Activated CD4-positive, alpha-beta T cell treated with anti-CD3 and anti-CD28 coated beads, Interleukin-2, amount 10 ng/mL, durations not matched to agents 24 days and 14 days (primary cell): ENCODE measurements at places on chromosomes 12 and 14. TPM values are rescaled to one million over a fixed set of nuclear protein-coding genes. Genes with fewer than 3 reads are reported as not detected.

The TSPAN8 gene
- not detected in 2 replicates for total RNA-seq

The PMCH gene
- total RNA-seq, result 6.3 and 8.4 TPM in 2 replicates

The CELA1 gene
- total RNA-seq, result not detected in 2 replicates

The FOXN4 gene
- total RNA-seq, result not detected in 2 replicates

DNA sequence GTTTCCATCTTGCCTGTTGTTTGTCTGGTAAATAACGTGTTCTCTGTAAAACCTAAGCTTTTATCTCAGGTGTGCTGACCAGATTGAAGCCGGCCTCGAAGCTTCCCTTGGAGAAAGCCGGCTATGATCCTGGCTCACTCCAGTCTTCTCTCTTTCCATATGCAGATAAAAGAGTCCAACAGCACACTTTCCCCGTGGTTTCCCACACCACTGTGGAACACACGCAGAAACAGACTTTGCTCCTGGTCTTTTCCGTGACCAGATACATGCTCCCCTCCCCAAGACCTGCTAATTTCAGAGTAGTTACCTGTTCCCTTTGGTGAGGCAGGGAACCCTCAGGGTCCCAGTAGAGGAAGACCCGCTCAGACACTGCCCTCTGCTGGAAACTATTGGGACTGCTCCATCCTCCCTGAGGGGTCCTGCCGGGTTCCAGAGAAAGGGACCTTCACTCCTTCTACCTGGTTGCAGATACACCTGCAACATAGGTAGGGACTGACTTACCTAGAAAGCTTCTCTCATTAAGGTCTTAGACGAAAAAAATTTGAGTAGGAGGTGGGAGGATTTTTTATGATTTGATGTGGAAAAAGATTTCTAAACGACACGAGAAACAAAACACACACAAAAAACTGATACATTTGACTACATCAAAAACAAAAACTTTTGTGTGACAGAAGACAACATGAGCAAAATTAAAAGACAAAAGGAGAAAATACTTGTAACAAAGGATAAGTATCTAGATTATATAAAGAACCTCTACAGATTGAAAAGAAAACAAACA is 415.4 kb upstream of the CCDC196 start:
- no peaks in the 10 kb centered on the region for H3K36me3 ChIP-seq
- DNase-seq, result peak; percentile 92
- H3K27me3 ChIP-seq, result peaks cover 10% of the 10 kb centered on the region
- no peak overlapping the region for H3K4me3 ChIP-seq

DNA sequence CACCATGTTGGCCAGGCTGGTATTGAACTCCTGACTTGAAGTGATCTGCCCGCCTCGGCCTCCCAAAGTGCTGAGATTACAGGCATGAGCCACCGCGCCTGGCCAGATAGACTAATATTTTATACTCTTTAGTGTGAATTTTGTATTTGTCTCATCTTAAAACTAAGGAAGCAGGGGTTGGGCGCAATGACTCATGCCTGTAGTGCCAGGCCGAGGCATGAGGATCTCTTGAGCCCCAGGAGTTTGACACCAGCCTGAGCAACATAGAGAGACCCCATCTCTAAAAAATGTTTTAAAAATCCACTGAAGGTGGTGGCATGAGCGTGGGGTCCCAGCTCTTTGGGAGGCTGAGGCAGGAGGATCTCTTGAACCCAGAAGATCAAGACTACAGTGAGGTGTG is 9.0 kb downstream of the DYNC1H1 start:
- no peak overlapping the region for H3K27ac ChIP-seq
- H3K4me1 ChIP-seq, result peaks cover 20% of the 10 kb centered on the region
- H3K27me3 ChIP-seq, result no peaks in the 10 kb centered on the region
- DNase-seq, result no peak

DNA sequence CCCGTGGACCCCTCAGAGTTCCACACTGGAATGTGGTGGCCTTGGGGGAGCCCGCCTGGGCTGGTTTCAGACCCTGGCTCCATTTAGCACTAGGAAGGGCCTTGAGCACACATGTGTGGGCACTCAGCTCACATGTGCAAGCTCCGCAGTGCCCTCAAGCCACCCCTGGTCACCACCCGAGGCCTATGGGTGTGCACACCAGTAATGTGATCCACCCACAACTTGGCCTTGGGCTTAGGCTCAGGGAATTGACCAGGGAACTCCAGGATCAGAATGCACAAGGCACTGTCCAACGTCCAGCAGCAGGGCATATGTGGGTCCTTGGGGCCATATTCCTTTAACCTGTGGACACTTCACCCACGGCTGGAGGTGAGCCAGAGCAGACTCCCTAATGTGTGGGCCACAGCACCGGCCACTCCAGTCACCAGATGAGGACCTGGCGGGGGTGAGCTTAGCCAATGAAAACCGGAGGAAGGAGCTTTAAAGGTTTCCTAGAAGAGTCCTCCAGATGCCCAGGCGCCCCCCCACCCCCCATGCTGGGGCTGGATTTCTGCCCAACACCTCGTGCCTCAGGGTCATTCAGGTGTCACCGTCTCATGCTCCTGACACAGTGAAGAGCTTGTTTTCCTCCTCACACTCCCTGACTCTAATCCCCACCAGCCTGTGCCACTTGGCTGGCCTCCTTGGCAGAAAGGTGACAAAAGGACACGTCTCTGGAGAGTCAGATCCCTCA is 209.2 kb downstream of the ZFP36L1 start:
- no peaks in the 10 kb centered on the region for H3K4me1 ChIP-seq
- no peaks in the 10 kb centered on the region for H3K36me3 ChIP-seq
- no peak overlapping the region for H3K27ac ChIP-seq
- no peak for DNase-seq
- no peak overlapping the region for H3K4me3 ChIP-seq

DNA sequence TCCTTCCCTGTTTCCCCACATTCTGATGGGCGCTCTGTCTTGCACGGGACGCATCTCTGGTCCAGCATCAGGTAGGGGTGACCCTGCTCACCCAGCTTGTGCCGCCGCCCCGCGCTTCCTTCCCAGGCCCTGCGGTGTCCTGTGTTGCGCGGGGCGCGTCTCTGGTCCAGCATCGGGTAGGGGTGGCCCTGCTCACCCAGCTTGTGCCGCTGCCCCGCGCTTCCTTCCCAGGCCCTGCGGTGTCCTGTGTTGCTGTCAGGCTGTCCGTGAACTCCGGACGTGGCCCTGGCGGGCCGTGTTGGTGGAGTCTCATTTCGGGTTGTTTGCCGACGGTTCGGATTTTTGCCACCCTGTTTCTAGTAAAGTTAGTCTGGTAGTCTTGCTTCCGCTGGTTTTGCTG is 6.8 kb downstream of the FBRSL1 start:
- H3K4me3 ChIP-seq, result no peak overlapping the region
- H3K36me3 ChIP-seq, result peaks cover 4% of the 10 kb centered on the region
- DNase-seq, result no peak
- H3K27ac ChIP-seq, result no peak overlapping the region
- H3K4me1 ChIP-seq, result peaks cover 17% of the 10 kb centered on the region
- no peaks in the 10 kb centered on the region for H3K27me3 ChIP-seq

DNA sequence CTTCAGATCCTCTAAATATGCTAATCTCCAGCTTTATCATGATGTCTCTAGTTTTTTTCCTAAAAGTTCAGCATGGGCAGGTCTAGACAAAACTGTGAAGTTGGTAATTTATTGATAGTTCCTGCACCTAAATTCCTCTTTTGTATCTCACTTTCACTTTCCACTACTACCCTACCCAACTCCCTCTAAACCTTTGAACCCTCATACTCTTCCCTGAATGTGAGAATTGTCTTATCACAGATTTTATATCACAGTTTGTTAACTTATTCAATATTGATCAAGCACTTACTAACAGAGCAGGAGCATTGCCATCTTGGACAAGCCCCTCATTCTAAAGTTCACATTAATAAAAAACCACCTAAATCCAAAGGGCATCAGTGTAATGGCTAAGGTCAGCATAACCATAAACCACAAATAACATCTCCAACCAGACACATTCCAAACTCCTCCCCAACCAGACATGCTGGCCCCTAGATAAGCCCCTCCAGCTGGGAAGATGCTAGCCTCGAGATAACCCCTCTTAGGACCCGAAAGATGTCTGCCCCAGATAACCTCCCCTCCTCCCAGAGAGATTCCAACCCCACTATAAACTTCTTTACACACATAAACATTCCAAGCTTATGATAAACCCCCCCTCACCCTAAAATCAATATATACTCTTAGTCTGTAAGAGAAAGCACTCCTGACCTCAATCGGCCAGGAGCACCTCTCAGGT is 78.7 kb downstream of the FSCB start:
- H3K27me3 ChIP-seq, result no peaks in the 10 kb centered on the region
- no peak overlapping the region for H3K27ac ChIP-seq
- H3K36me3 ChIP-seq, result no peaks in the 10 kb centered on the region
- no peak overlapping the region for H3K4me3 ChIP-seq
- no peaks in the 10 kb centered on the region for H3K4me1 ChIP-seq

- DNase-seq, result peak; percentile 88
- peaks cover 38% of the 10 kb centered on the region for H3K4me1 ChIP-seq
- peaks cover 10% of the 10 kb centered on the region for H3K36me3 ChIP-seq
- H3K4me3 ChIP-seq, result no peak overlapping the region
- no peaks in the 10 kb centered on the region for H3K27me3 ChIP-seq
Observed at GRCh38 chr14:44961151-44961553, 595 bp downstream of the KLHL28 start.

GRCh38 chr12:87689196-87689595 is 340.0 kb downstream of the C12orf50 start:
- H3K27me3 ChIP-seq, result no peaks in the 10 kb centered on the region
- DNase-seq, result no peak
- no peaks in the 10 kb centered on the region for H3K4me1 ChIP-seq
- no peak overlapping the region for H3K4me3 ChIP-seq

DNA sequence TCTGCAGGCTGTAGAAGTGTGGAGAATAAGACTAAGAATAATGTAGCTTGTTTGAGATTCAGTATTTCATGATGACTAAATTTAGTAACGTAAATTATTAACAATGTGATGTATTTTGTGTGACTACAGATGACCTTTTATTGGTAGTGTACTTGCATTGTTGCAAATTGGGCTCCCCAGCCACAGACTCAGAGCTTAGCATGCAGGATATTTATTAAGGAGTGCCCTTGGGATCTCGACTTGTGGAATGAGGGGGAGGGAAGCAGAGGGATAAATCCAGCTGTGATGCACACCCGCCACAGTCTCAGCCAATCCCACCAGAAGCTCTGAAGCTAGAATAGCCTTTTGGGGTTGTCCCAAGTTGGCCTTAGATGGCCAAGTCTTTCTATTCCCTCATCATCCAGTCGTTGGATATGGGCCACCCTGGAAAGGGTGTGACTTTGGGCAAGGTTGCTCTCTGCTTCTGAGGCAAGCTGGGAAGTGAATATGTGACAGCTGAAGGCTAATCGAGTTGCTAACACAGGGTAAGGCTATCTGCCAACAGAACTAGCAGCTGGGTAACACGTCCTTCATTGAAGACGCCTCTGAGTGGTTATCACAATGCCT is 42.1 kb upstream of the USP44 start:
- no peak overlapping the region for H3K4me3 ChIP-seq
- H3K27me3 ChIP-seq, result peaks cover 2% of the 10 kb centered on the region
- H3K27ac ChIP-seq, result no peak overlapping the region
- no peaks in the 10 kb centered on the region for H3K4me1 ChIP-seq
- no peaks in the 10 kb centered on the region for H3K36me3 ChIP-seq

DNA sequence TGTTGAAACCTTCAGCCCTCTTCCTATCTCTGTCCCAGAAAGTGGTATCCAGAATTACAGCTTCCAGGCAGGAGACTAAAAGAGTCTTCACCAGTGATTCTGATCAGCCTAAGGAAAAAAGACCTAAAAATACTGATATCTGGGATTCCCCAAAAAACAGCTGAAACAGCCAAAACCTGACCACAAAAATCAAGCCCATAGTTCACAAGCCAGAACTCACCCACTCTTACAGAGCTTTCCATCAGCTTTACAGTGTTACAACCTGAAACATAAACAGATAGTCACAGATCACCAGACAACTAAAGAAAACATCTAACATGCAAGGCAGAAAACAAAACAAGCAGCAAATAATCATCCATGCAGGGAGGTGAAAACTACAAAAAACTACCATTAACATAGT is 26.0 kb upstream of the TSPAN8 start:
- no peak overlapping the region for H3K27ac ChIP-seq
- DNase-seq, result no peak
- H3K27me3 ChIP-seq, result no peaks in the 10 kb centered on the region
- no peak overlapping the region for H3K4me3 ChIP-seq
- H3K4me1 ChIP-seq, result no peaks in the 10 kb centered on the region
- H3K36me3 ChIP-seq, result no peaks in the 10 kb centered on the region
